IPS-NIHi11 (cell line): ENCODE measurements at places on chromosomes 2 and 18.
A peak's percentile ranks its signal among the peaks of the same experiment; 100 is the strongest.

- no peak for DNase-seq
These were observed 95.6 kb downstream of the NDUFA10 start for GRCh38 chr2:239929504-239929903.

GRCh38 chr2:118089139-118089800, 999 bp downstream of the INSIG2 start:
- DNase-seq = peak; percentile 10

GRCh38 chr2:96138179-96139145, at the start of gene ASTL:
Gene ASTL (minus strand): TSS chr2:96138502. CDS start chr2:96138436, 66 bp downstream.
- DNase-seq = peak; percentile 84

DNA sequence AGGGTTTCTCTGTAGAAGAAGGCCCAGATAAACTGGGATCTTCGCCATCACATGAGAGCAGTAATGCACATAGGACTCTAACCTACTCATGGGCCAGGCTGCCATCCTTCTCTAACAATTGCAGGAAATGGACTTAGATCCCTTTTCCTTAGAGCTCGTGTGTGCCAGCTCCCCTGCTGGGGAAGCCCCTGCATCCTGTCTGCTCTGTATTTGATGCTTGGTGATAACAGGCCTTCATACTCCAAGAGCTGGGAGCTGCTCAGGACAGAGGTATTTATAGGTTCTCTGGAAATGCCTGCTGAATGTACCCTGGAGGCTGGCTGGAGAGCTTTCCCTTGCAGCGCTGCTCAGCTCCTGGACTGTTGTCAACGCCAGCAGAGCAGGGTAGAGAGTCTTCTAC, 249.6 kb downstream of the MTX2 start:
- DNase-seq = peak; percentile 26

DNA sequence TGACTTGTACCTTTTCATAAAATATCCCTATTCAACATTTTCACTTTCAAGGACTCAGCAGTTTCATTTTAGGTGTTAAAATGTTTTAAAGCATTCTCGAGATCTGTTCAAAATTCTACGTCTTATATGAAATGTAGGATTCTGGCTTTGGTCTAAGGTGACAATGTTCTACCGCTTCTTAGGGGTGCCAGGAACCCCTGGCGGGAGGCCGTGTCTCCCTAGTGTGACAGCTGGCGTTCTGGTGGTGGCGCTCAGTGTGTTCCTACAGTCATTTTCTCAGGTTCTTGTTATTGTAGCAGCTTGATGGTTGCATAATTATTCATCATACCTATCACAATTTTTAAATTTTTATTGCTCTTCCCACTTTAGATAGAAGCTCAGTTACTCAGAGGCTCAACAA, 204.6 kb downstream of the AGAP1 start:
- no peak for DNase-seq

DNA sequence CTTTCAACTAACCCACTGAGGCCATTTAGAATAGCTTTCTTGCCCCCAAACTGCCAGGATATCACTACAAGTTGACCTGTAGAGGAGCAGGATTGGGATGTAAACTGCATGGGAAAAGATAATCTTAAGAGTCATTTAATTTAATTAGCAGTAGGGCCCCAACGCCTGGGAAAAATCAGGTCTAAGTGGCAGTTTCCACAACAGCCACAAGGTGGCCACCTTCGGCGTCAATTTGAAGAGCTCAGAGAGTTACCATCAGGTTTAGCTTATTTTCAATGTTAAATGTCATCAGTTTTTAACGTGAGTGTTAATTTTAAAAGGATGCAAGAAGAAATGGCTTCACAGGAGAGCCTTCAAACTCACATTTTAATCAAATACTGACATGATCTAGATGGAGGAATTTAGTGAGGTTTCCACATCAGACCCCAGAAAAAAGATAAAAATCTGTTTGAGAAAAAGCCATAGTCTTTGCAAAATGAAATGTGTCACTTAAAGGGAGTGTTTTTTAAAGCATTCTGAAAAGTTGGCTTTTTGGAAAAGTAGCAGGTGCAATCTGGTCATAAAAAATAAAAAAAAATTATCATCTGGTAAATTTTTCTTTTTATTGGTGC, 77.3 kb upstream of the UPP2 start:
- DNase-seq = peak; percentile 53

- DNase-seq = no peak
These were observed 110.6 kb downstream of the MYCN start for GRCh38 chr2:16050908-16051489.

DNA sequence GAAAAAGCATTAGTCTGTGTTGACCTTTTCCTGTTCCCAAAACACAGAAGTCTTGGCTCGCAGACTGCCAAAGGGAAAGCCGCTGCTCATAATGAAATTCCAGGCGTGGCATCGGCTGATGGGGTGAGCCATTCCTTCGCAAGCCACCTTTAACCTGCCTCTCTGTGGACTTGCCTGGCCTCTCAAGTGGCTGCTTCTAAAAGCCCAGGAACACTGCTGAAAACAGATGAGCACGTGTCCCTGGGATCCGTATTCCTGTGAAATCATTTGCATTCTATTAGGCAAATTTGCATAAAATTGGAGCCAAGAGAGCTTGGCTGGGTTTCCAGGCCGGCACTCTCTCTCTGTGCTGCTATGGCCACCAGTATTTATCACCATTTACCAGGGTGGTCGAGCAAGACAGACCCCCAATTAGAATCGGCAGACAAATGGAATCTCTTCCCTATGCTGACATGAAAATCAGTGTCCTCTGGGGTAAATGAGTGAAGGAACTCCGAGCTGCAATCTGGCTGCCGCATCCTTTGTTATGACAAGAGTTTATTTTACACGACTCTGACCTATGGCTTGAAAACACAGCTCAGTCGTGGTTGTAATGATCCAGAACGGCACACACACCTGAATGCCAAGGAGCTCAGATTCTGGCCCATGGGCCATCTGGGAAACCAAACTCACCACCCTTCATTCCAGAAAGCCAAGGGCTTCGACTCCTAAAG, 21.7 kb downstream of the BCL2 start:
- DNase-seq = no peak

DNA sequence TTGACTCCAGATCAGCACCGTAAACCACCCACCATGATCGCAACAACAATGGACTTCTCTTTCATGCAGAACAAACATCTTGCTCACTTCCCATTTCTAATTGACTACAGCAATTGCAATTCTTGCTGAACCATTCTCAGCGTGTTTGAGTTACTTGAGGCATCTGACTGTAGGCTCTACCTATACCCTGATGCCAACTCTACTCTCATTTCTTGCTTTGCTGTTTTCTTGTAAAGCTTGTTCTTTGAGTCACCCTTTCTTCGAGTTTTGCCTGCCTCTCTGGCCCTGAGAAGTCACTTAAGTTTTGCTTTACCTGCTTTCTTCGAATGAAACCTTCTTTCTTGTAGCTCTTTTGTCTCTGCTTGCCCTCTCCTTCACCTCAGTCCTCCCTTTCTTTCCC, 160.5 kb upstream of the RND3 start:
- no peak for DNase-seq

GRCh38 chr2:7516484-7517063, 599.4 kb downstream of the RNF144A start:
- no peak for DNase-seq

DNA sequence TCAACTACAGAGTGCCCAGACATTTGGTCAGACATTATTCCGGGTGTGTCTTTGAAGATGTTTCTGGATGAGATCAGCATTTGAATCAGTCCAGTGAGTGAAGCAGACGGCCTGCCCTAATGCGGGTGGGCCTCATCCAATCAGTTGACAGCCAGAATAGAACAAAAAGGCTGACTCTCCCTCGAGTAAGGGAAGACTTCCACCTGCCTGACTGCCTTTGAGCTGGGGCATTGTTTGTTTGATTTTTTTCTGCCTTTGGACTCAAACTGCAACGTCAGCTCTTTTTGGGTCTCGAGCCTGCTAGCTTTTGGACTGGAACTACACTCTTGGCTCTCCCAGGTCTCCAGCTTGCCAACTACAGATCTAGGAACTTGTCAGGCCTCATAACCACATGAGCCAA, 111.7 kb upstream of the AGAP1 start:
- no peak for DNase-seq

DNA sequence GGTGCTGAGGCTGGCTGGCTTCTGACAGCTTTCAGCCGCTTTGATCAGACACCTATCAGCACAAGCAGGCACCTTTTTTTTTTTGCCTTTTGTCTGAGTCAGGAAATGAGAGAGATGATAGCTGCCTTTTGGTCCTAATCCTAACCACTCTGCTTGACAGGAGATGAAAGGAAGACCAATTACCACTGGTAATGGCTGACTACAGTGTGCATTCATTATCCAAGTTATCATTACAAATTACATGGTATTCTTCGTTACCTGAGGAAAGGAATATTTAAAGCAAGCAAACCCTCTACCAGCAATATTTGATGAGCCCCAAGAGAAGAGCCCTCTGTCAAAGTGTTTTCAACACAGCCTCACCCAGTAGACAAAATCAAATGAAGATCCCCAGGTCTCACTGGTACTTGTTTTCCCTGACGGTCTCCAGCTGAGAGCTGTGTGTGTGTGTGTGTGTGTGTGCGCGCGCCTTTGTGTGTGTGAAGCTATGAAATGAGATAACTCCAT, 925.7 kb downstream of the DCDC2C start:
- no peak for DNase-seq

DNA sequence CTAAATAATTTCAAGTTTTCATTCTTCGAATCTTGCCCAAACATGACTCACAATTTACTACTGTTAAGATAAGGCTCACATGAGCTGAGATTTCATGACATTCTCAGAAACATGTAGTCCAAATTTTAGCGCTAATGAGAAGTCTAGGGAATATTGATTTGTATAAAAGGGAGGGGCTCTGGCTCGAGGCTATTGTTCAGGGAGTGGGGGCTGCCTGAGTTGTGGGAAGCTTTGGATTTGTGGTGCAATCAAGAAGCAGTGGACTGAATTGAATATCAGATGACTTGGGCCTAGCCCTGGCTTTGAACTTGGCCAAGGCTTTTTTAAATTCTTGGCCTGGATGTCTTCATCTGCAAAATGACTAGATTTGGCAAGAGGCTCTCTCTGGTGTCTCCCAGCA, 674.9 kb upstream of the FANCL start:
- DNase-seq = no peak

DNA sequence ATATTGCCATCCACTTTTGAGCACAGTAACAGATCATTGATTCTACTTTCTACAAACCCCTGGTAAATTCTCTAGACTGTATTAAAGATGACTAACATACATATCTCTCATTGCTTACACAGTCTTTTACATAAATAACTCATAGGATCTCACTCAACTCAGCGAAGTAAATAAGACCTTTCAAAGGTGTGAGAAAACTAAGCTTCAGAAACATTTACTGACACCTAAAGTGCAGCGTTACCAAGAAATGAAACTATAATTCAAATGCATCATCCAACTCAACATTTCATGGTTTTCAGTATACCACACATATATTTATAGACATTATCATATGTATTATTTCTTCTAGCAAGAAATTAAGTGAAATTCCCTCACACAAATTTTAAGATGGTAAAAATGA, 189.8 kb downstream of the METTL4 start:
- no peak for DNase-seq

- DNase-seq = no peak
These were observed 85.2 kb upstream of the FN1 start for GRCh38 chr2:215521031-215521430.

DNA sequence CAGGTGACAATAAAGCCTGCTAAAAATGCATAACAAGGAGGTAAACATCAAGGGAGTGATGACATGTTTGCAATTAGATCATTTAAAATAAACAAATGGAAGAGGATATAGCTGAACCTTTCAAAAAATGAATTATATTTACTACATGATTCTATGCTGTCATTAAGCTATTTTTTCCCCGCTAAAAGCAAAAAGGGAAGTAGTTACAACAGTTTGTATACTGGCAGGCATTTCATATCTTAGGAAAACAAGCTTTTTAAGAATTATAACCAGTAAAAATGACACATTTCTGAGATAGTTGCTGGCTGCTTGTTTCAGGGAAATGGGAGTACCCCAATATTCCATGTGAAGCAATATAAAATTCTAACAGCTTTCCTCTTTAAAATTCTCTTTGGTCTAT, 89.1 kb upstream of the ITGB6 start:
- DNase-seq = no peak

DNA sequence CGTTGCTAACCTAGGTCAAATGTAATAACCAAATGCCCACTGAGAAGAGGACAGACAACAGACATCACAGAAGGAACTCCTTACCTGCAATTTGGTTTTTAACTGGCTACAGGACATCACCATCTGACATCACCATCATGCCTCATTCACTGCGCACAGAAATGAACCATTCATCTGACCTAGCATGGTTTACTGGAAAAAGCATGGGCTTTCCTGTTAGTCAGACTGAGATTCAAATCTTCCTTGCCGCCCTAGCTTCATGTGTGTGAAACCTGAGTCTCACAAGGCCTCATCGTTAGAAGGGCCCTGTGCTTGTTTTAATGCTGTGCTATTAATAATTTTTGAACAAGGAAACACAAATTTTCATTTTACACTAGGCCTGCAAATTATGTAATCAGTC, 1.1 kb upstream of the HIBCH start:
- DNase-seq = no peak

- DNase-seq = peak; percentile 12
These were observed 4.6 kb downstream of the B3GNT7 start for GRCh38 chr2:231399853-231400680.

GRCh38 chr2:42878581-42878980, 86.2 kb upstream of the HAAO start:
- no peak for DNase-seq

DNA sequence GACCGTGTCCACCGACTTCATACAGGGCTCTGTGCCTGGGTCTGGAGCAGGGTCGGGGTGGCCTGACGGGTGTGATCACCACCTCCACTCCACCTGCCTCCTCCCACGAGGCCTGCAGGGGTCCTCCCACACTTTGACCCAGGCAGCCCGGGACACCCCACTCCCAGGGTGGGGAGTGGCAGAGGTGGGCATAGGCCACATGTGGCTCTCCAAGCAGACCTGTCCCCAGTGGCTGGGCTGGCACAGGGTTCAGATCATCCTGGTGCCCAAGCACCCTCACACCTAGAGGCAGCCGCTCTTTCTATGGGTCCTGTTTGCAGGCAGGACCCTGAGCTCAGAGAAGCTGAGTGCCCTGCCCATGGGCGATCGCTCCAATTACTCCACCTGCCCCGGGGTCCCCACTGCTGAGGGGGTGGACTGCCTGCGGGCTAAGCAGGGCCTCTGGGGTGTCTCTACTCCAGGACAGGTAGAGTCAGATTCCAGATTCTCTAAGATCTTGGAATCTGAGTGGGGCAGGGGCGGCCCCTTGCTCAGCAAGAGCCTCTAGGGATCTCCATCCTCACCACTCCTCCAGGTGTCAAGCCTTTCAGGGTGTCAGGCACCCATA, 1.4 kb downstream of the NEURL3 start:
- no peak for DNase-seq

DNA sequence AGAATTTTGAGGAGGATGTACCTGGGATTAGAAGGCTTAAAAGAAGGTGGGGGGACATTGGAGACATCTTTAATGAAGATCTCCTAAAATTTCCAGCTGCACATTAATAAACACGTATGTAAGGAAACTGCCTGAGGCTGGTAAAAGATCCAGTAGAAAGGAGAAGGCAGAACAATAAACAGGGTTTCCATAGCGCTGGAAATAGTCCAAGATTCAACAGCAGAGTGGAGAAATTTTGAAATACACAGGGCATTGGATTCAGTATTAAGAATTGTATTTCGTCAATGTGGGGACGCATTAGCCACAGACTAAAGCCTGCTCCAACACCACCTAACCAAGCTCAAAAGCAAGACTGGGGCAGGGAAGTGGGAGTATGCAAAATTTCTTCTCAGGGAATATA, 606.9 kb upstream of the NRXN1 start:
- no peak for DNase-seq
